ENCODE measurements at places on chromosomes 16 and 17.

DNA sequence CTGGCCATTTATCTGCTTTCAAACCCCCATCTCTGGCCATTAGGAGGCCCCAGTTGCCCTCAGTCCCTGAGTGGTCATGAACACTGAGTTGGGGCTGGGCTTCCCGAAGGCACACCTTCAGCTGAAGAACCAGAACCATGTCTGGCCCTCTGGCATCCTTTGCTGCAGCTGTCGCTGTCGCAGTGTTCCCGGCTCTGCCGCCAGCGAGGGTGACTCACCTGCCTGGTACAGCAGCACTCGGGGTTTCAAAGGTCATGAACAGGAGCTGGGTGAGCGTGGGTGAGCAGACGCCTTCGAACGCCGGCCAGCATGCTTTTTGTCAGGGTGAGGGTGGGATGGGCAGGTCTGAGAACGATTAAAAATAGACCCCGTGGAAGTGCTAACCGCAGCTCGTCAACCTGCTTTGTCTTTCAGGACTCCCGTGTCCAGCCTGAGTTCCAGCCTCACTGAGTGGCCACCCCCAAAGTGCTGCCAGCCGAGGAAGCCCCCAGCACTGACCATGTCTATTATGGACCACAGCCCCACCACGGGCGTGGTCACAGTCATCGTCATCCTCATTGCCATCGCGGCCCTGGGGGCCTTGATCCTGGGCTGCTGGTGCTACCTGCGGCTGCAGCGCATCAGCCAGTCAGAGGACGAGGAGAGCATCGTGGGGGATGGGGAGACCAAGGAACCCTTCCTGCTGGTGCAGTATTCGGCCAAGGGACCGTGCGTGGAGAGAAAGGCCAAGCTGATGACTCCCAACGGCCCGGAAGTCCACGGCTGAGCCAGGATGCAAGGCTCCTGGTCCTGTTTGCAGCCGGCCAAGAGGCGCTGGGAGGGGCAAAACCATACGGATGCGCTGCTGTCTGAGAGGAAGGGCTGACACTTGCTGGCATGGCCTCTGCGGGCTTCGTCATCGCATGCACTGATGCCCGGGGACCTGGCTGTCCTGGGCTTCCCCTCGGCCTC, 7.6 kb downstream of the SNN start:
- DNase-seq = no peak

- no peak for DNase-seq
Observed at GRCh38 chr17:1726626-1727257, 2.2 kb downstream of the WDR81 start.

DNA sequence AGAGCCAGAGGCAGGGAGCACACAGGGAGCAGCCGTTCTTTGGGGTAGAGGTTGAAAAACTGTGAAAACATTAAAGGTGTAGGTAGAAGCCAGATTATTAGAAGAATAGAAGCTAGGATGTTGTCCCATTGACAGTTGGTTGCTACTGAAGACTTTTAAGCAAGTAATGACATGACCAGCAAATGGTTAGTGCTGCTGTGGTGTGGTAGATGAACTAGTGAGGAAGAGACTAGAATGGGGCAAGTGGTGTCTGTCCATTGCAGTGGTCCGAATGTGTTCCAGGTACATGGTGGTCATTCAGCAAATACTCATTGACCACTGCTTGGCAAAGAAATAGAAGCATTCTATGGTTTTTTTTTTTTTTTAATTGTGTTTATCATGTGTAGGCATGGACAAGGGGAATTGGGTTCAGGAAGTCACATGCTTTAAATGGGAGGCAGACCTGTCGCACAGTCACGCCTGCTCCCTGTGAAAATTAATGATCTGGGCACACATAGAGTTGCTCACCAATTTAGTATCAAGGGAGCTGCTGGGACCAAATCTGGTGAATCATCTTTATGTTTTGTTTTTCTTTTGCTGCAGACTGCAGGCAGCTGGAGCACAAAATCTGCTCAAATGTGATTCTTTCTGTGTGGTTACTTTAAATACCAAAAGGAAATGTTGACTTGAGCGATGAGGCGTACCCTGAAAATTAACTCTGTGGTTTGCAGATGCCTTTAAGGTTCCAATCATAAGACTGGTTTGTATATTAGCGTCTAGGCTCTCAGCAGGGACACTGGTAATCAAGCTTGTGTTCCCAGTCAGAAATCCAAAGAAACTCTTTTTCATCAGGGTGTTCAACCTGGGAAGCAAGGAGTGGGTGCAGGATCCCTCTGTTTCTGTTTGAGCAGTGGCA, 30.7 kb downstream of the YPEL2 start:
- DNase-seq = peak; percentile 49

DNA sequence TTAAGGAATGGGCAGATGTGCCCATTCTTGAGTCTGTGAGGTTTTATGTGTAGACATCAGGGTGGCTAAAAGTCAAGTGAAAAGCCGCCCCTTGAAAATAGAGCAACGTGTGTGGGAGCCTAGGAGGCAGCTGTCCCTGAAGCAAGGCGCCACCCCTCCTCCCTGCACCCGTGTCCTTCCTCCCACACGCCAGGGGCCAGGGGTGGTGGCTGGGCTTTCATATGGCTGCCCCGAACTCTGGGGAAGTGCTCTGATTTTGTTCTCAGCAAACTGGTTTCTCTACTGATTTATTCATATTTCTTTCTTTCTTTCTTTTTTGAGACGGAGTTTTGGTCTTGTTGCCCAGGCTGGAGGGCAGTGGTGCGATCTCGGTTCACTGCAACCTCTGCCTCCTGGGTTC, 4.7 kb downstream of the ZNF750 start:
- no peak for DNase-seq

DNA sequence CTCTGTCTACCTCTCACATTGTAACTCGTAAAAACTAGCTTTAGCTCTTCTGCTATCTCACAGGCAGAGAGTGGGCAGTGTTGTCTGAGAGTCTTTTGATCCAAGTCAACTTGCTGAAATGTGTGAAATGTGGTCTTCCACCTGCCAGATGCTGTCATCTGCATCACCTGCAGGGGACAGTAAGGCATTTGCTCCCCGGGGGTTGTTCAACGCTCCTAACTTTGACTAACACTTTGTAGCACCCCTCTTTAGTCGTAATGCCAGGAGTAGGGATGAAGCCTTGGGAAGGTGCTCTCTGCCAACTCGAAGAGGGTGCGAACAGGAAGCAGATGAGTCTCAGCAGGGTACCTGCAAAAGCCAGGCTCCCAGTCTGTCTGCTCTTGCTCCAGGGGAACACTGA, 36.1 kb downstream of the SNX11 start:
- DNase-seq = no peak

DNA sequence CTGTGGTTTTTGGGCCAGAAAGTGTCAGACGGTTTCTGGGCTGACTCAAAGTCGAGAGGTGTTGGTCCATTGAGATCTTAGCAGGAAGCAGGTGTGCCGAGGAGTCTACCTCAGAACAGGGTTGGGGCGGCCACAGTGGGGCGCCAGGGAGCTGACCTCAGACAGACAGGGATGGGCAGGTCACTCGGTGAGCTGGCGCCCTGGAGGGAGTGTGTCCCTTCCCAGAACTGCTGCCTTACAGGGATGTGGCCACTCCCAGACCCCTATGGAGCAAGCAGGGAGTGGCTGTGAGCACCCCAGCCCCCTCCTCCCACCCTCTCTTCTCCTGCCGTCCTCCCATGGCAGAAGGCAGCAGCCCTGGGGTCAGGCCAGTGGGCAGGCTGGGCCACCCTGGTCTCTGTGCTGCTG, 14.0 kb upstream of the DPEP1 start:
- no peak for DNase-seq

DNA sequence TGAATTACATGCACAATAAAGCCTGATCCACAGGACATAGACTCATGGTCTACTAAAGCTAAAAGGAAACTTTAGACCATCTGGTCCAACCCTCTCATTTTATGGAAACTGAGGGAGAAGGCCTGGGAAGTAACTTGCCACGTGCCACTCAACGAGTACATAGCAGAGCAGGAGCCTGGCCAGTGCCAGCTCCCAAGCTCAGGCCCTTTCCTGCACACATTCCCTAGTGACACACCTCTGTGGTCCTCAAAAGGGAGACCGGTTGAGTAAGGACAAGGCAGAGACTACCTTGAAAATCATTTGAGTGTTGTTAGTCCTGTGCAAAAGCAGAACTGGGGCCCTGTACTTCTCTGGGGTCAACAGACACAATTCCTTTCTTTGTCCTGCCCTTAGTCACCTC, 2.8 kb downstream of the CCL4L2 start:
- DNase-seq = no peak

GRCh38 chr17:35542990-35543389, 5.5 kb upstream of the SLFN12L start:
- DNase-seq = no peak

All from activated T-cell treated with anti-CD3 and anti-CD28 coated beads, Interleukin-2, amount 50 U/mL, for 24 hours (primary cell).